ENCODE measurements at places on chromosomes 7 and 10. TPM values are rescaled to one million over a fixed set of nuclear protein-coding genes. Genes with fewer than 3 reads are reported as not detected.

PLCE1 gene
- 10.8 TPM for total RNA-seq

DNA sequence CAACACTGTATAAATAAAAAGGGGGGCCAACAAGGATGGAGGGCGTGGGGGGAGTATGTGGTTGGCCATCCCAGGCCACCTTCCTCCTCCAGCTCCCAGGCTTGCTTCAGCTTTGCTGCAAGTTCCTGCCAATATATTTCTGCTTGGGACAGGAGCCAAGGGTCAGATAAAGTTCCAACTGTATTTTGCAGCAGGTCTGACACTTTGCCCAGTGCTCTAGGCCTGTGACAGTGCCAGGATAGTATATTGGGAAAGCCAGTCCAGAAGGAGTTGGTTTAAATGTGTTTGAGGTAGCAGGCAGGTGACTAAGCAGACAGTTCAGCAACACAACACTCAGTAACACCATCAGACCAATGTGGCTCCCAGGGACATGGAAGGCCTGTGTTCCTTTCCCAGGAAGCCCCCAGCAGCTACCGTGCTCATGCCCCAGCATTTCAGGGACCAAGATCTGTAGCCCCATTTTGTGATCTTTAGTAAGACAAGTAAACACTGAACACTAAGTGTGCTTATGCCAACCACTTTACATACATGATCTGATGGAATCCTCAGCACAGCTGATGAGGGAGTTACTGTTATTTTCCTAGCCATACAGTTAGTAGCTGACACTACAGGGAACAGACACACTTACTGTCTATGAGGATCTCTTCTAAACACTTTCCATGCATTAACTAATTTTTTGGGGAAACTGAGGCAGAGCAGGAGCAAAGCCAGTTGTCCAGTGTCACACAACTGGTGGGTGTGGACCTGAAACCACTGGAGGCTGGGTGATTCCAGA lies 38.9 kb downstream of the DNAJB12 start:
- DNase-seq = peak; percentile 51

DNA sequence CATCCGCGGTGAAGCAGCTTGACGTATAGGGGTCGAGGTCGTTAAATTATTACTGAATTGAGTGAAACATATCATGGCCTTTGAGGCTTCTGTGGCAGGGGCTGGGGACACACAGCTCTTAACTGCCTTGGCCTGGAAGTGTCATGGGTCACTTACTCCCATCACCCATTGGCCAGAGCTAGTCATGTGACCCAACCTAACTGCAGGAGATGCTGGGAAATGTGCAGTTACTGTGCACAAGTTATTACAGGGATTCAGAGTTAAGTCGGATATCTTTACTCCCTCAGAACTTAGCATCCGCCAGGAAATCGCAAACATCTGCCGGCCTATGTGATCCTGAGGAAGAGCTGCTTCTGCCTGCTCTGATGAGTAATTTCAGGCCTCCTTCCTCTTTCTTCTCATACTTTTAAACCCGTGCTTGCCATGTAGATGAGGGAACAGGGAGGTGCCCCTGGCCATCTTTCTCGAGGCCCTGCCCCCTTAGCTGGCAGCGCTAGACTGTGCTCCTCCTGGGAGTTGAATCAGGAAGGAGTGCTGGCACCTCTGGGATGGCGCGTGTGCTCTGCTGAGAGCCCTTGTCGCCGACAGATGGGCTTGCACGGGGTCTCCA lies 203.6 kb downstream of the TCF7L2 start:
- DNase-seq = no peak

DNA sequence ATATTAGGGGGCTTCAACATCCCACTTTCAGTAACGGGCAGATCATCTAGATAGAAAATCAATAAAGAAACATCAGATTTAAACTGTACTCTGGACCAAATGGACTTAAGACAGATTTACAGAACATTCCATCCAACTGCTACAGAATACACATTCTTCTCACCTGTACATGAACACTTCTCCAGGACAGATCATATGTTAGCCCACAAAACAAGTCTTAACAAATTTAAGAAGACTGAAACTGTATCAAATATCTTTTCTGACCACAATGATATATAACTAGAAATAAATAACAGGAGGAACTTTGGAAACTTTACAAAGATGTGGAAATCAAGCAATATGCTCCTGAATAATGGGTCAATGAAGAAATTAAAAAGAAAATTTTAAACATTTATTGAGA lies 86.7 kb downstream of the MICU1 start:
- DNase-seq = no peak

DNA sequence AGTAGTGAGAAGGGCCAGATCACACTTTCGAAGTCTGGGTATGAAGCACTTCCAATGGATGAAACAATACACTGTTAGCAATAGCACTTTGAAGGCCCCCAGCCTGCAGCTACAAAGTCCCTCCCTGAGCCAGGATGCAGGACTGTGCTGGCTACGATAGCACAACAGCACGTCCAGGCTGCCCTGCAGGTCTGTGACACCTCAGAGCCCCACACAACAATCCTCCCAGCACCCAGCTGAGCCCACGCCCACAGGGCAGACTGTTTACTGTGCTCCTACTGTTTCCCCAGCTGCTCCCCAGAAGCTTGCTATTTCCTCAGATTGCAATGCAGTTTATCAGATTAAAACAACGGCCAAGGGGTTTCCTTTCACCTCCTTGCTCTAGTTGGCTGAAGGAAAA lies 71.4 kb downstream of the HTR5A start:
- DNase-seq = no peak

- DNase-seq = no peak
Observed at GRCh38 chr10:78449554-78449953, 415.9 kb downstream of the RPS24 start.

ZNF853 gene
- total RNA-seq = 9.0 TPM

DNA sequence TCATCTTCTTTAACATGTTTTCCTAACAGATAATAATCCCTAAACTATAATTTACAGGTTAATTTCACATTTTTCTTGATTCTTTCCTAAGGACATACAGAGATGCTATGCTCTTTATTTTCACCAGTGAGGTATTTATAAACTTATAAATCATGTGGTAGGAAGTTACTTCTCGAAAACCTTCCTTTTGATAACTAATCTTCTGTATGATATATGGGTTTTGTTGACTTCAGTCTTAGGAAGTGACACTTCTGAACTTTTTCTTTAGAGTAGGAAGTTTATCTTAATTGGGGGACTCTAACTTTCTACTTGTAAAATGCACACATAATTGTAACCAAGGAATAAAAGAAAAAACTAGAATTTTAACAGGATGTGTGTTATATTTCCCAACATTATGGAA lies 9.8 kb upstream of the PNPLA8 start:
- DNase-seq = no peak

PRR15 gene
- total RNA-seq = 53.3 TPM

TRPV6 gene
- total RNA-seq = 3.5 TPM

CPA1 gene
- total RNA-seq = 3.8 TPM

DNA sequence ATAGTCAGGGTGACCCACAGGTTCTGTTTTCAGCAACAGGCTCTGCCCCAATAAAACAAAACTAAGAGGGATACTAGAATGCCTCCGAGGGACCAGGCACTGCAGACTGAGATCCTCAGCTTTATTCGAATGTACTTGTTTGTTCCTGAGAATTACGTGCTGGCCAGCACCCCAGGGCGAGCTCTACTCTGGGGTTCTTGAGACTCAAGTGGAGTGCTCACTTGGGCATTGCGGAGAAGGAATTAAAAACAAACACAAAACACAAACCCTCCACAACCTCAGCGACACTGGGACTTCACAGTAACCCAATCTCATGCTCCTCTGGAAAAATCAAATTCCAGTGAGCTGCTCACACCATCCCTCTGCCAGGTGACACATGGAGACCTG lies 250.7 kb downstream of the TNS3 start:
- no peak for DNase-seq

SAMD9 gene
- total RNA-seq = 2.6 TPM

IDI2 gene
- total RNA-seq = not detected

DNA sequence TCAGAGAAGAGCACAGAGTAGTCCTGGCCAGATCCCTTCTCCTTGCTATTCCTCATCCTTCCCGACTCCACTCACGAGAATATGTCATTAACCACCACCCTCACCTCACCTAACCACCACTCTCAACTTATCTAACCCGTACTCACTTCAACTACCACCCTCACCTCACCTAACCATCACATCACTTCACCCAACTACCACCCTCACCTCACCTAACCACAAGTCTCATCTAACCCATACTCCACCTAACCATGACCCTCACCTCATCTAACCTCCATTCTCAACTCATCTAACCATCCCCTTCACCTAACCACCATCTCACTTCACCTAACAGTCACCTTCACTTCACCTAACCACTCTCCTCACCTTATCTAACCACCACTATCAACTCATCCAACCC lies 85.0 kb downstream of the VIPR2 start:
- no peak for DNase-seq

GRCh38 chr10:16989826-16990293 lies 139.8 kb downstream of the CUBN start:
- no peak for DNase-seq

DNA sequence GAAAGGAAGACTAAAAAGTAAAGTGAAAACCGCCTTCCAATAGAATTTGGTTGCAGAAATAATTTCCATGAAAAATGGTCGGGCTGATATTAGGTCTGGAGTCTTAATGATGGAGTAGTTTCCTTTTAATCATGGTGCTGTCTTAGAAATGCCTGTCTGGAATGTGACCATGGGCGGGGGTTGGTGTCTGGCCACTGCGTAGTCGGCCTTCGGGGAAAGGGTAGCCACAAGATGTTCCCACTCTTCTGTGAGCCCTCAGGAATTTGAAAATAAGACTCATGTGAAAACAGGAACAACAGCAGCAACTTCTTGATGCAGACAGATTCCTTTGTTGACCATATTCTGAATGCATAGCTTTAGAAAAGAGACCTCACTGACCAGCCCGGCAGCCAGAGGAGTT lies 176.8 kb downstream of the KIAA1217 start:
- DNase-seq = peak; percentile 51

PKD2L1 gene
- total RNA-seq = not detected

DNA sequence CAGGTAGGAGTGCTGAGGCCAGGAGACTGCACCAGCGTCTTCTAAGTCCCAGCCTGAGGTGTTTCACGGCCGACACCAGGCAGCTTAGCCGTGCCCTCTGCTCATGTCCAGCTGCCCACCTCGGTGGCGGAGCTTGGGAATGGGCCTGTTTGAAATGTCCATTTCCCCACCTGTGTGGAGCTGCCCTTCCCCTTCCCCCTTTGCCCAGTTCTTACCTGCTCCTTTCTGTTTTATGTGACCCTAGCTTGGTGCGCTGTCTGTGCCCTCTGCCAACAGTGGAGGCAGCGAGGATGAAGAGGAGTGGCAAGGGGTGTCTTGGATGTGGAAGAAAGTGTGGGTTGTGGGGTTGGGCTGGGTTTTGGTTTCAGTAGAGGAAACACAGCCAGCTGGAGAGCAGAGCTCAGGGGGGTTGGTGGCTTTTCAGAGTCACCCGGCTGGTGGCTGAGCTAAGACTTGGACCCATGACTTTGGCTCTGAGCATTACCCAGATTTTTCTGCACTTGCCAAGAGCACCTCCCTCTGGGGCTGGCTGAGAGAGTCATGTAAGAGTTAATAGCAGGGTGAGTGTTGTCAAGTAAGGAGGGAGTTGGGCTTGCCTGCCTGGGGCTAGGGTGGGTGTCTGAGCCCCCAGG lies 37.4 kb downstream of the GBX1 start:
- no peak for DNase-seq

DNA sequence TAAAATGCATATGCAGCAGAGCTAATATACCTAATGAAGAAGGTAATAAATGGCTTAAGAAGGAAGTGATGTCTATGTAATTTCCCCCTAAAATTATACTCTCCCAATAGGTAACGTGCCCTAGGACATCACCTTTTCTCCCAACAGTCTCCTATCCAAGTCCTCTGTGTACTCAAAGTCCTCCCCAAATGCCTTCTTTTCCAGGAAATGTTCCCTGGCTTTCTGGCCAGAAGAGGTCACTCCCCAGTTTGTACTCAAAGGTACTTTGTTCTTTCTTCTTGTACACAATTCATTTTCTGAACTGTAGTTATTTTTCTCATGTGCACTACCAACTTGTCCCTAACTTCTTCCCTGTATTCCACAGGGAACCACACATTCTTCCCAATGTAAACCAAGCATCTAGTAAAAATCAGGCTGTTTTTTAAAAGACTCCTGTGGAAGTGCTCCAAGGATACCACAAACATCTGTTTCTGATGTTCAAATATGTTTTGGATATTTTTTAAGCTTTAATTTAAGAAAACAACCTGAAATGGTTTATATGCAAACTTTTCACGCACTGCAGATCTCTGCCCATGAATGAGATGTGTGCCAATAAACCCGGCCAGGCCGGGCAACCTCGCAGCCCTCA lies 262.3 kb upstream of the KLF14 start:
- no peak for DNase-seq
